ENCODE measurements at places on chromosomes 12 and 14.

DNA sequence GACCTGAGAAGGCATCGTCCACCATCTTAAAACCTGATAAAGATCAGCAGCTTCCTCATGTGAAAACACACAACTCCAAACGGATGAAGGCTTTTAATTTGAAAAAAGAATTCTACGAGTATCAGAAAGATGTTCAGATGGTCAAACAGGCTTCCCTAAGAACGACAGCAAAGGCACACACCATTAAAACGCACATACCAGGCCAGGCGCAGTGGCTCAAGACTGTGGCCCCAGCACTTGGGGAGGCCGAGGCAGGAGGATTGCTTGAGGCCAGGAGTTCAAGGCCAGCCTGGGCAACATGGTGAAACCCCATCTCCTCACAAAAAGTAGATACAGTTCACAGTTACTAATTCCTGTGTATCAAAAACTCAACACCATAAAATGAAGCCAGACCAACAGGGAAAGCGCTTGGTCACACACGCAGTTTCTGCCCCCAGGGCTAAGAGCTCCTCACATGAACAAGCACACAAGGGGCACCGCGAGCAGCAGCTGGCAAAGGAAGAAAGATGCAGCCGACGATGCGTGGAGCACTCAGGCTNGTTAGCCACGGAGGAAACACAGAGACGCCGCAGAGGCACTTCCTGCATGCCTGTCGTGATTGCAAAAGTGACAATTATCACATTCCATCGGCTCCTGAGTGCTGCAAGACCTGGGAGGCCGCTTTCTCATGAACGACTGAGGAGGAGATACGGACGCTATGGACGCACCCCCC is 78.0 kb downstream of the NOC4L start:
- no peak for DNase-seq

DNA sequence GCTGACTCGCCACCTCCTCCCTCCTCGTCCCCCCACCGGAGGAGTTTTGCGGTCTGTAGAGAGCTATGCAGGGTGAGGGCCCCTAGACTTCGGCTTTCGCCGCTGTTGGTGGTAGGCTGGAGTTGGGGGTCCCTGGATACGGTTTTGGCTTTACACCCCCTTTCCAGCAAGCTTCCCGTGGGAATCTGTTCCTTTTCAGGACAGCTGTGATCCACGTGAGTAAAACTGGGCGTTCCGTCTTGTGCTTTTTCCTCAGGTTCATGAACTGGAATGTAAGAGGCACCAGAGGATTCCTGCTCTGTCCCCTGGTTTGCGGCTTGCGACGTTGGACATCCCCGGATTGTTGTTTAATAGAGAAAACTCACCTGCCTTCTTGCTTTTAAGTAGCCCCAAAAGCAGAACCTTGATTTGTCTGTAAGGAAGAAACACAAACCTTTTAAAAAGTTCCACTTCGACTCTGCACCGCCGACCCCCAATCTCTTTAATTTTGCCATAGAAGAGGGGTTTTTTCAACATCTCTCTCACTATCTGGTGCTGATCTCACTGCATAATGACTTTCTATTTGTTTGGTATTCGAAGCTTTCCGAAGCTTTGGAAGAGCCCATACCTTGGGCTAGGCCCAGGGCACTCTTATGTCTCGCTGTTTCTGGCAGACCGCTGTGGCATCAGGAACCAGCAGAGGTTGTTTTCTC is 490 bp downstream of the PRORP start:
- no peak for DNase-seq

DNA sequence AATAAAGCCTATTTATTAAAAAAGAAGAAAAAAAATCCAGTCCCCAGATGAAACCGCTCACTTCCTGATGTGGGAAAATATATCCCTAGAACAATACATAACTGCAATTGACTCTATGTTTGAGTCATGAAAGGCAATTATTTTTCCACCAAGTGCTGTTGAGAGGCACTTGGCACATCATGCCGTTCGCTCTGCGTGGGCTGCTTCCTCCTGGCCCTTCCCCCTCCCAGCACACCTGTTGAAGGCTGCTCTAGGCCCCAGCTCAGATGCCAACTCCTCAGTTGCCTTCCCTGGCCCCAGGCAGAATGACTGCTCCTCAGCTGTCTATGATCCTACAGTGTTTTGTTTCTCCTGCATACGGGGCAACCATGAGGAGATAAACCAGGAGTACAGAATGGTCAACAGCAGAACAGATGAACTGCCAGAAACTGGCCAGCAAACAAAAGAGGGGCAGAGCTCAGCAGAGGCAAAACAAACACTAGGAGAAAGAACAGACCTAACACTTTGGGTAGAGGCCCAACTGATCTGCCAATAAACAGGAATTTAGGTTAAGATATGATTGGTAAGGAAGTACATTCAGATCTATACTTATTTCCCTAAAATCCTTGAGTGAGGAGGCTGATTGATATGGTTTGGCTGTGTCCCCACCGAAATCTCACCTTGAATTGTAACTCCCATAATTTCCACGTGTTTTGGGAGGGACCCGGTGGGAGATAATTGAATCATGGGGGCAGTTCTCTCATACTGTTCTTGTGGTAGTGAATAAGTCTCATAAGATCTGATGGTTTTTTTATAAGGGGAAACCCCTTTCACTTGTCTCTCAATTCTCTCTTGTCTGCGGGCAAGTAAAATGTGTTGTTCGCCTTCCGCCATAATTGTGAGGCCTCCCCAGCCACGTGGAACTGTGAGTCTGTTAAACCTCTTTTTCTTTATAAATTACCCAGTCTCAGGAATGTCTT is 58.6 kb downstream of the SLC38A1 start:
- no peak for DNase-seq

DNA sequence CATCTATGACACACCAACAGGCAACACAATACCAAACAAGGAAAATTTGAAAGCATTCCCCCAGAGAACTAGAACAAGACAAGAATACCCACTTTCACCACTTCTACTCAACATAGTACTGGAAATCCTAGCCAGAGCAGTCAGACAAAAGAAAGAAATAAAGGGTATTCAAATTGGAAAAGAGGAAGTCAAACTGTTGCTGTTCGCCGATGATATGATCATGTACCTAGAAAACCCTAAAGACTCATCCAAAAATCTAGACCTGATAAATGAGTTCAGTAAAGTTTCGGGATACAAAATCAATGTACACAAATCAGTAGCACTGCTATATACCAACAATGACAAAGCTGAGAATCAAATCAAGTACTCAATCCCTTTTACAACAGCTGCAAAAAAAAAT is 8.1 kb upstream of the ATL1 start:
- no peak for DNase-seq

DNA sequence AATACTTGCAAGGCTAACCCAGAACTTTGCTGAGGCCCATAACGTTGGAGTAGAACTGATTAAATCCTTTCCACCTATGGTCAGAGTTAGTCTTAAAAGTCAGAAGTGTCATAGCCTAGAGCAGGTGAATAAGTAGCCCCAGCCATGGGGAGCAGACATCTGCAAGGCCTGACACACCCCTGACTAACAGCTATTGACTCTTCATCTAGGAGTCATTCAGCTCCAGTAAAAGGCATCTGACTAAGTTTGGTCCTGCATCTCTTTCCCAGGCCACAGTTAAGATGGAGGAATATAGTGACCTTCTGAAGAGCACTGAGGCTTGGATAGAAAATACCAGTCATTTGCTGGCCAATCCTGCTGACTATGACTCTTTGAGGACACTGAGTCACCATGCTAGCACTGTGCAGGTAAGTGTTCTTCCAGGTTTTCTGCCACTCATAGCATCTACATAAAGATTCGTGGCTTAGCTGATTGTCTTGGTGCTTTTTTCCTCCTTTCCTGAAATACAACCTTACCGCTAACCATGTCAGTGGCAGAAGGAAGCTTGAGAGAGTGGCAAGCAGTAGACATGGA is 212.9 kb downstream of the ESR2 start:
- DNase-seq = no peak

DNA sequence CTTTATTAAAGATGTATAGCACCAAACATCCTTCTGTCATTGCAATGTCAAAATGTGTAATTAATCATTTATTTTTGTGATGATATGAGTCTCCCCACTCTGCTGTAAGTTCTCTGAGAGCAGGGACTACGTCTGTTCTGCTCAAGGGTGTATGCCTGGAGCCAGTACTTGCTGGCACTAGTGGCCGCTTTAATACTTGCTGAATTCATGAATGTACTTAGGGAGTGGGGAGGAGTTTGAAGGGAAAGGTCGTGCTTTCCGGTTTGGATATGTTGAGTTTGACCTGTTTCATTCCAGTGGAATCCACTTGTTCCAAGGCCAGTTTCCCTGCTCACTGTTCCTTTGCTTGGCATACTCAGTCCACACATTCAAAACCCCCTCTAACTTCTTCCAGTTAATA is 1.9 kb upstream of the DCAF5 start:
- no peak for DNase-seq

DNA sequence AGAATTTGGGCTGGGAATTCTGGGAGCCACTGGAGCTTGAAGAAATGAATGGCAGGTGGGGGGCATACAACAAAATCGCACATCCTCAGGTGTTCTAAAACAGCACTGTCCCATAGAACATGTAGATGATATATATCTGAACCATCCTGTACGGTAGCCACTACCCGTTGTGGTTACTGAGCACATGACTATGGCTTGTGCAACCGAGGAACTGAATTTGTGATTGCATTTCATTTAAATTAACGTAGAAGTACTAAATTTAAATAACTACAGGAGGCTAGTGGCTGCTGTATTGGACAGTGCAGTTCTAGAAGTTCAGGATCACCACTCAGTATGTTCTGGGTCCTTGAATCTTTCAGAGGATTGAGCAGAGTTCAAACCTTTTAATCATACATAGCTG is 172.4 kb downstream of the PHETA1 start:
- DNase-seq = no peak

- no peak for DNase-seq
These were observed 64.1 kb downstream of the NELL2 start for GRCh38 chr12:44812062-44812461.

- DNase-seq = no peak
These were observed 642.0 kb downstream of the GALC start for GRCh38 chr14:87351007-87351406.

GRCh38 chr12:2261708-2262107 is 208.9 kb downstream of the CACNA1C start:
- DNase-seq = no peak

- DNase-seq = no peak
These were observed 233.0 kb upstream of the PLEKHG7 start for GRCh38 chr12:92469837-92470236.

- no peak for DNase-seq
These were observed 723.7 kb downstream of the DIO2 start for GRCh38 chr14:79487632-79488031.

- DNase-seq = no peak
These were observed 32.9 kb upstream of the AMIGO2 start for GRCh38 chr12:47112679-47113078.

GRCh38 chr14:105070760-105071137 is 5.5 kb upstream of the GPR132 start:
- DNase-seq = no peak

GRCh38 chr12:6030081-6030480 is 85.0 kb upstream of the ANO2 start:
- no peak for DNase-seq

GRCh38 chr14:24605435-24606190 is 3.9 kb downstream of the GZMH start:
- DNase-seq = no peak

- DNase-seq = no peak
These were observed 101.9 kb downstream of the NPAS3 start for GRCh38 chr14:33040372-33041140.

GRCh38 chr12:12822886-12823285 is 9.7 kb downstream of the DDX47 start:
- no peak for DNase-seq

GRCh38 chr12:12606781-12607589 is 4.7 kb upstream of the CREBL2 start:
- DNase-seq = no peak

- no peak for DNase-seq
These were observed 175.7 kb downstream of the CACNA1C start for GRCh38 chr12:2228535-2228934.
